ENCODE measurements at places on chromosomes 2 and 18.

GRCh38 chr2:216033403-216033802 lies 20.1 kb upstream of the MREG start:
- DNase-seq: no peak

DNA sequence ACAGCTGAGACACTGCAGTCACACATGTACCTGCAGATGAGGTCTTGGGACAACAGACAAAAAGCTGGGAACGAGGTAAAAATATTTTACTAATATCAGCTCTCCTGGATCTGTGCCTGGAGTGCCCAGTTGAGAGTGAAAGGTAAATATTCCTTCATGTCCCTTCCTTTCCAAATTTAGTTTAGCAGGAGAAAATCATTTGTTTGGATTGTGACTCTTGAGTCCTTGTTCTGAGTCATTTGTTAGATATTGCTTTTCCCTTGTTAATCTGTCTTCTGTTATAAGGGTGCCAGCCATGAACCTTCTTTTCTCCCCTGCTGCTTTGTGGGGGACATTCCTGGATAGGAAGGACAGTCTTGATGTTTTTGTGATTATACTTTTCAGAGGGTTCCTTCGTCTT lies 329.2 kb downstream of the DSC3 start:
- DNase-seq: no peak

- DNase-seq: no peak
Measured at GRCh38 chr2:210180477-210180876, 9.3 kb upstream of the KANSL1L start.

- no peak for DNase-seq
Measured at GRCh38 chr18:48325115-48325665, 84.0 kb downstream of the ZBTB7C start.

GRCh38 chr2:170681311-170681710 lies 33.8 kb upstream of the SP5 start:
- DNase-seq: no peak

- DNase-seq: no peak
Measured at GRCh38 chr2:174716785-174717184, 47.5 kb downstream of the CHRNA1 start.

GRCh38 chr2:196337208-196337953 lies 166.0 kb upstream of the STK17B start:
- DNase-seq: peak; percentile 63

GRCh38 chr2:239297142-239298004 lies 103.4 kb downstream of the HDAC4 start:
- DNase-seq: no peak

DNA sequence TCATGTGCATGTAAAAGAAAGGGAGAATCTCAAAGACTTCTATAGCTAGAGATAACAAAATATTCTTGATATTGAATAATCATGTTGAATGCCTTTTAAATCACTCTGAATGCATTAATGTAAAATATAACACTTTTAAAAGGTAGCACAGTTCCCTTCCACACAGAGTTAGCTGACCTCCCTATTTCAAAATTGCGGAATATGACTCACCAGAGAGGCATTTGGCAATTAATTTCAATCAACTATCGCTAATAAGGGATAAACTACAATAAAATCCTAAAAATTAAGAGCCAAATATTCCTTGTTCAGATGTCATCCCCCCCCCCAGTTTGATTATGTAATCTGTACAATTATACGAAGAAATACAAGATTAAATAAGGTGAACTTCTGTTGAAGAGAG lies 29.3 kb downstream of the ZC3H15 start:
- DNase-seq: no peak

- DNase-seq: no peak
Measured at GRCh38 chr2:229408962-229409361, 137.9 kb upstream of the PID1 start.

DNA sequence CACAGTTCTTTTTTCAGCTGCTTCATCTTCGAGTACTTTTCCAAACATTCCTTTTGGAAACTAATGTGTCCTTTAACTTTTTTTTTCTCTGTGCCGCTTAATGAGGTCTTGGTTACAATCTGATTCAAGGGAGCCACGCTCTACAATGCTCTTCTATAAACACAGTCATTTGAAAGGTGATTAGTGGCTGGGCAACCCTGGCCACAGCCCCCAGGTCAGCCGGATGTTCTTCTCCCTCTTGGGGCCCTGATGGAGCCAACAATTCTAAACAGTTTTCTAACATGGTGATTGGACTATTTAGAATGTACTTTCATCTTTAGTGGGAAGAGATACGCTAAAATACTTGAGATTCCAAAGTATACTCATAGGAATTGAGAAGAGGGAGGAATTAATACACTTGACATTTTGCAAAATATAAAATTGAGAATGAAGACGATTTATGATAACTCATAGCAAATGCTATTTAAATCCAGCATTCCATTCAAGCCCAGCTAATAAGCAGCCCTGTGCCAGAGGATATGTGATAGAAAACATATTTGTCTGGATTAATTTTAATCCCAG lies 83.7 kb upstream of the MBOAT2 start:
- no peak for DNase-seq

DNA sequence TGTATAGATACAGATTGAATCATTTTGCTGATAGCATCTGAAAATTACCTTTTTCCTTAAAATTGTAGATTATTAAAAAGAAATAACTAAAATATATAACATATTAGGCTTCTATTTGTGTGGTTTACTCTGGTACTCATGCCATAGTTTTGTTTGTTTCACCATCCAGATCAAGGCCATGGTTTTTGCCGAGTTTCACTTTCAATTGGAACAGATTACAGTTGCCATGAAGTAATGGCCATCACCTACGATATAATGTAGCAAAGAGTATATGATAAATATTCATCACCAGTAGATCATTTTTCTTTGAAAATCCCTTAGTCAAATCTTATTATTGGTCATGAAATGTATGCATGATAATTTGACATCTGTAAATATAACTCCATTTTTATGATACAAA lies 11.9 kb upstream of the DNAH7 start:
- DNase-seq: no peak

- no peak for DNase-seq
Measured at GRCh38 chr2:10790228-10790973, 22.2 kb downstream of the PDIA6 start.

GRCh38 chr2:119259296-119259860 lies 35.7 kb downstream of the STEAP3 start:
- DNase-seq: no peak

- DNase-seq: no peak
Measured at GRCh38 chr2:190837952-190838361, 42.7 kb upstream of the GLS start.

GRCh38 chr2:203693242-203693879 lies 13.1 kb upstream of the CD28 start:
- DNase-seq: no peak

GRCh38 chr18:52070291-52070756 lies 269.7 kb upstream of the DCC start:
- DNase-seq: no peak

DNA sequence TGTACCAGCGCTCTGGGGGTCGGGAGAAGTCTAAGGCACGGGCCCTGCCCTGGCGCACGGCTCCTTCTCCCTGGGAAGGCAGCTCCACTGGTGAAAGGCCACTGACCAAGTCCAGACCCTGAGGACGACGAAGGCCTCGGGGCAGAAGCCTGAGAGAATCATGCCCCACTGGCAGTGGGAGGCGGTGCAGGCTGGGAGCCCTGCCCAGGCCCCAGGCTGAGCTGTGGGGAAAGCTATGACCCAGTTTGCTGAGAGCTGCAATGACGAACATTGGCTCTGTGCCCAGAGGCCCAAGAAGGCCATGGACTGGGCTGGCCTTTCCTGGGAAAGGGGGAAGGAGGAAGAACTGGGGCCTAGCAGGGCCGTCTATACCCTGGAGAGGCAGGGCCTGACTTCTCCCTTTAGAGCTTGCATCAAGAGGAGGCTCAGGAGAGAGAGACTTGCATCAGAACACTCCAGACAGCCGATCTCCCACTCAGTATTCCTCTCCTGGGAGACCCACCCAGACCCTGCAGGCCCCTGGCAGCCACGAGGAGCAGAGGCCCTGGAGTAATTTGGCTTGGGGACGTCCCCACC lies 32.9 kb downstream of the HS1BP3 start:
- DNase-seq: peak; percentile 28

GRCh38 chr2:136108463-136108862 lies 9.5 kb downstream of the CXCR4 start:
- DNase-seq: no peak

DNA sequence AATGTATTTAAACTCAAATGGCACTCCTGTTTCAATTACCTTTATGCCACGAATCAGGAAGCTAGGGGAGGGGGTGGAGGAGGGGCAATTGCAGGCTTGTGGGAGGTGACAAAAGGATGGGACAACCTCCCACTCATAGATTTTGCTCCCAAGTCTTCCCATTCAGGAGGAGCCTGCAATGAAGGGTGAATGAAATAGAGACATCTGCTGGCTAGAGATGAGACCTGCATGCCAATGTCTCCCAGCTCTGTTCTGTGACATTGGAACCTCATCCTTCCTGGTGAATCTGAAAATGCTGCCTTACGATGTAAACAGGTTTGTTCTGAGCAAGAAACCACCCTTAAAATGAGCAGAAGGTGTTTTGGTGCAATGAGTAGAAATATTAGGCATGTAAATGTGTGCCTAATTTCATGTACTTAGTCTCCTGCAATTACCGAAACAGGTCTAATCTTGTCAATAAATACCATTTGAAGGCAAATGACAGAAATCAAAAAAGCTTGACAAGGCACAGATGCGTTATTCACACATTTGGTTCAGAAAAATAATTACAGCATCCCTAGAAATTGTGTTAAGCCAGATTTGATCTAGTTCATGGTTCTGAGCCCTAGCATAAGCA lies 2.7 kb upstream of the PID1 start:
- peak; percentile 32 for DNase-seq

DNA sequence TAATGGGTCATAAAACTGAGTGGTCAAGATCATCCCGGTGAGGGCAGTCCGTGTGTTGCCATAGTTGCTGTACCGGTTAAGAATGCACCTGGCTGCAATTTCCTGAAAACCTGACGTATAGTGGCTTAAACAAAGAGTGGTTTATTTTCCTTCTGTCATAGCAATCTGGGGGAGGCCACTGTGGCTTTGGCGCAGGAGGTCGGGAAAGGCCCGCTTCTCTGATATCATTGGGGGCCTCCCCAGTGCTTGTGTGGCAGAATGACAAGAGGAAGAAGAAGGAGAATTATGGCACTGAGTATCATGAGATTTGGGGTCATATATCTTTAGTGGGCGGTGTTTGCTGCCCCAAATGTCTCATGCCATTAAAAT lies 4.4 kb downstream of the C2orf92 start:
- no peak for DNase-seq

DNA sequence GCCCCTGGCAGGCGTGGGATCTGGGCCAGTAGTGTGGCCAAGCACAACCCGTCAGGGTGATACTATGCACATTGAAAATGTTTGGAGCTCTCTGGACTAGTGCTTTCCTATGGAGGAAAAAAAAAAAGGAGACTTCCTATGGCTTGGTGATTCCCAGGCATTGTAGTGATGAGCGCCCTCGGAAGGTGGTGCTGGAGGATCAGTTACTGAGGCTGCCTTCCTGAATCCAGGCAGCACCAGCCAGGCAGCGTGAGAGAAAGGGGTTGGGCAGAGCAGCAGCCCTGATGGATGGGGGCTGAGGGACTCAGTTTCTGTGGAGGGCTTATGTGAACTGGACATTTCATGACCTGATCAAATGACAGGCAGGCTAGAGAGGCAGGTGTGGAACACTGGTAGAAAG lies 70.9 kb downstream of the CHRNA1 start:
- no peak for DNase-seq

GRCh38 chr2:20071397-20072383 lies 20.3 kb upstream of the LAPTM4A start:
- DNase-seq: no peak

DNA sequence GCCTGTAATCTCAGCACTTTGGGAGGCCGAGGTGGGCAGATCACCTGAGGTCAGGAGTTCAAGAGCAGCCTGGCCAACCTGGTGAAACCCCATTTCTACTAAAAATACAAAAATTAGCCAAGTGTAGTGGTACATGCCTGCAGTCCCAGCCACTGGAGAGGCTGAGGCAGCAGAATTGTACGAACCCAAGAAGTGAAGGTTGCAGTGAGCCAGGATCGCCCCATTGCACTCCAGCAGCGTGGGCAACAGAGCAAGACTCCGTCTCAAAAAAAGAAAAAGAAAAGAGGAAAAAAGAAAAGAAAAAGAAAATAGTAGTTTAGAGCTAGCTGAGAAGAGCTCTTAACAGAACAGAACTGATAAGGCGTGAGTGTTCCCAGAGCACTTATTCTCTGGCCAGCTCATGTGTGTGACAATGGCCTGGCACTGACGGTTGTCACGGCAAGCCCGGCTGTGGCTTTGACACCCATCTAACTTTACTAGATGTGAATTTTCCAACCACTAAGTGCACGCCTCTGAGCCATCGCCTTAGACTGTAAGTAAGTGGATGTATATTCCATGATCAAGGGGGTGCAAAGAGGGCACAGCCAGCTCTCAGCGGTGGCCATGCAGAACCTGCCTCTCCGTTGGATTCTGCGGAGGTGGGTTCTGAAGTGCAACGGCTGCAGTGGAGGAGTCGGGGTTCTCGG lies 80.0 kb downstream of the ZNF516 start:
- no peak for DNase-seq

DNA sequence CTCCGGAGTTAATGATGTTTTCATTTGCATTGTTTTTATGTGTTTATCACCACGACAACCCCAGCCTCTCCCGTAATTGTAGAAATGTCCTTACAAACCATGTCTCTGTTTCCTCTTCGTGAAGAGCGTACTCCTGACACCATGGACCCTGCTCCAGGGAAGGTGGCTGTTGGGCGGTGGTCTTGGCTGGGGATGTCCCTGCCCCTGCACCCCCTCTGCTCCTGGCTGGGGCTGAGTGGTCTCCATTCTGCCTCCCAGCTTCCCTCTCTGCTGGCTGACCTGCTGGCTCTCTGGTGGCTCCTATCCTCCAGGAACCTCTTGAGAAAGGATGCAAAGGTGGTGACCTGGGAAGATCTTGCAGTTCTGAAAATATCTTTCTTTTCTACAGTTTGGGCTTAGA lies 81.1 kb downstream of the ASB1 start:
- DNase-seq: no peak

DNA sequence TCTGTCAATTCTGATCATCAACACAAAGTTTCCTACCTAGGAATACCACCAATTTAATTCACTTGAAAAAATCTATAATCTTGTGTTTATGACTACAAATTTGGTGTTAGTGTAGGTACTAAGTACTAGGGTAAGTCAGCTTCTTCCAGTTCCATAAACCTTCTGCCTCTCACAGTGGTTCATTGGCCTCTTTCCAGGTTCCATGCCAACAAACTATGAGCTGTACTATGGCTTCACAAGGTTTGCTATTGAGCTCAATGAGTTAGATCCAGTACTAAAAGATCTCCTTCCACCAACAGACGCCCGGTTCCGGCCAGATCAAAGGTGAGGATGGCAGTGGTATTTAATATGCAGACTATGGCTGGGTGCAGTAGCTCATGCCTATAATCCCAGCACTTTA lies 58.8 kb downstream of the PRKRA start:
- no peak for DNase-seq

DNA sequence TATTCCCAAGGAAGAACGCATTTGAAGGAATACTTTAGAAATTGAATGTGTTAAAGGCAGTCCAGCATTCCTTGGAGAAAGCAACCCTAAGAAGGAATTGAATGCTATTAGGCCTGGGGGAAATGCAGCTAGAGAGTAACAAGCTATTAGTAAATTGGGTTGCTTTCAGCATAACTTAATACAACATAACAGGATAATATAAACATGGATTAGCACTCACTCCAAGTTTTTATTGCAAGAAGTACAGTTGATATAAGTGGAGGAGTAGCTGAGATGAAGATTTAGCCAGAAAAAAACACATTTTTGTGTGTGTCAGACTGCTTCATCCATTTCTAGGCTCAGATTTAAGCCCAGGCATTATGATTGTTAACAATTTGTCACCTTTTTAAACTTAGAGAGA lies 314.6 kb downstream of the MEIS1 start:
- DNase-seq: no peak

GRCh38 chr2:7707723-7708122 lies 790.5 kb downstream of the RNF144A start:
- no peak for DNase-seq
